ENCODE measurements at places on chromosomes 2 and 18.

- DNase-seq = no peak
Observed at GRCh38 chr18:61608316-61608715, 275.1 kb downstream of the CDH20 start.

DNA sequence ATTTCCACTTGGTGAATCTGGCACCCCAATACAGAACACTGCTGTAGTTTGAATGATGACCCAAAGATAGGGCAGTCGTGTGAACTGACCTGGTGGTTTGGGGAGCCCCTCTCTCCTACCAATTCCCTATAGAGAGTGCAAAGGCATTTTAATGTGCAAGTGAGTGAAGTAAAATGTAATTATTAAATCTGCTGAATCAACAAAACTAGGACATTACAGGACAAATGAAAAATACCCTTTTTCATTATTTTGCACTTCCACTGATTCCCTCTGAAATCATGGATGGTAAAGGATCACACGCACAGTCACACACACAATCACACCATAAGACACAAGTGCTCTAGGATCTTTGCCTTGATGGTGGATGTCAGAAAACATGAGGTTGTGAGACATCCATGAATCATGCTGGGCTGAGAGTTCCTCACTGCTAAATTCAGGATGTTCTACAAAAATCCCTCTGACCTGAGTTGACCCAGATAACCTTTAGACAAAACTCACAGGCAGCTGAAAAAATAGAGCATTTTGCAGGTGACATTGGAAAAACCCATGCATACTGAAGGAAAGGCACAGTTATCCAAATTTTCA lies 197.4 kb downstream of the FBXO15 start:
- DNase-seq = no peak

DNA sequence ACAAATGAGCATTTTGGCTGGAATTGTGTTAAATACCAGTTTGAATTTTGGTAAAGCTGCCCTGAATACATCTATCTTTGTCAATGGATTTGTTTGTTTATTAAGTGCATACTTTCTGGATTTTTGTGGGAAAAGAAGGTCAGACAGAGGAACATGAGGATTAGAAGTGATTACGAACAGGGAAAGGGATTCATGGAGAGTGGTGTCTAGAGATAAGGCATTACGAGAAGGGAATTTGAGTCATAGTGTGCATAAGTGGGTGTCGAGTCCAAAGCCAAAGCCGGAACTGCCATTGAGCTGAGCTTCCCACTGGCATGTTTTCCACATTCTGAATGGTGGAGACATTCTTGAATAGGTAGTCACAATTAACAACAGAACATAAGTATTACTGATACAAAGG lies 68.9 kb upstream of the EFEMP1 start:
- DNase-seq = no peak

DNA sequence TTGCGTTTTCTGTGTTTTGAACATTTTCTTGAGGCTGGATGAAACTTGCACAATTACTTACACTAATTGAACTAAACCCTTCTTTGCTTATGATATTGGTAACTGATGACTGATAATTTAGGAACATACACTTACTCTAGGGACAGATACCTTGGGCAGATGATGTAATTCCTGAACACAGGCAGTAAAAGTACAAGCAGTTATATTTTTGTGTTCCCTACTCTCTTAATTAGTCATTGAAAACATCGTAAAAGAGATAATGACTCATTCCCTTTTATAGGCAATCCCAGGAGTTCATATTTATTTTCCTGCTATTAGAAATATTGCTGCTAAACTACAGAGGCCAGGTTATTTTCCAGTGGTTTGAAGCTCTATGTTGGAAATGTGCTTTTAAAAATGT lies 46.4 kb downstream of the CCDC85A start:
- no peak for DNase-seq

- no peak for DNase-seq
Observed at GRCh38 chr2:2698182-2699120, 367.4 kb upstream of the MYT1L start.

GRCh38 chr2:212392544-212392943 lies 146.1 kb downstream of the ERBB4 start:
- DNase-seq = no peak

GRCh38 chr18:49524349-49524748 lies 37.3 kb upstream of the C18orf32 start:
- DNase-seq = no peak

DNA sequence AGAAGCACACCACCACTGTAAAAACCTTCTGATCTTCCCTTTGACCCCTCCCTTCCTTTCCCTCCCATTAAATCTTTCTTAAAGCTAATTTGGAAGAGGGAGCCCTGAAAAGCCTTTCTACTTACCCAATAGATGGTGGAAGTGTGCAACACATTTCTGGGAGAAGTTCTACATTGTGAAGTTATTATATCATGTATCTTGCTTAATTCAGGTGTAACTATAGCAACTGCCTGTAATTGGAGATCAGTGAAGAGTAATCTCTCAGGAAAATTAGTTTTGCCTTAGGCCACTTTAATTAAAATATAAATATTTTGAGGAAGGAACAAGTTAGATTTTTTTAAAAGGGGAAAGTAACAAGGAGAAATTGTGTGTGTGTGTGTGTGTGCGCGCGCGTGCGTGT lies 266.0 kb downstream of the SH3BP4 start:
- no peak for DNase-seq

DNA sequence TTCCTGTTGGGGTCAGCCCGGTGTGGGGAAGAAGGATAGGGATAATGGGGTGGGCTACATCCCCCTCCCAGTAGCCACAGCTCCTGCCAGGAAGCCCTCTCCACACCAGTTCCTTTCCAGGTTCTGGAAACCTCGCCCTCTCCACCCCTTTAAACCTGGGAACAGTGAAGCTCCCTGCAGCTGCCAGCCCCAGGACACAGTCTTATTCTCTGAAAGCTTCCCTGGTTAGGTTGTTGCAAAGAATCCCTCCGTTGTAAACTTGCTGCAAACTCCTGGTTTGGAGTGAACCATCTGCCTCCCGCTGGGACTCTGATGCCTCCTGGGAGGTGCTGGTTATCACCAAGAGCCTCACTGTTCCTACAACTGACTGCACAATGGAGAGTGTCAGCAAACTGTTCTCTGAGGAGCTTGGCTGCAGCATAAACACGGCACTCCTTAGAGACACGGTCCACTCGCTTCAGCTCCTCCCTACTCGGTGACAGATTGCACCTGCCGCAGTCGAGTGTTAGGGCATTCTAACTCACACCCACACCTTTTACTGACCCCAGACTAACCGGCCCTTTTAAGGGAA lies 261.8 kb upstream of the RAB6C start:
- no peak for DNase-seq

GRCh38 chr2:166332106-166332505 lies 43.6 kb downstream of the SCN9A start:
- no peak for DNase-seq

- no peak for DNase-seq
Observed at GRCh38 chr2:28360718-28361293, 31.9 kb upstream of the FOSL2 start.

- DNase-seq = no peak
Observed at GRCh38 chr18:76348267-76349066, 146.6 kb downstream of the ZNF516 start.

GRCh38 chr2:55628931-55629330 lies 11.5 kb upstream of the PPP4R3B start:
- no peak for DNase-seq

DNA sequence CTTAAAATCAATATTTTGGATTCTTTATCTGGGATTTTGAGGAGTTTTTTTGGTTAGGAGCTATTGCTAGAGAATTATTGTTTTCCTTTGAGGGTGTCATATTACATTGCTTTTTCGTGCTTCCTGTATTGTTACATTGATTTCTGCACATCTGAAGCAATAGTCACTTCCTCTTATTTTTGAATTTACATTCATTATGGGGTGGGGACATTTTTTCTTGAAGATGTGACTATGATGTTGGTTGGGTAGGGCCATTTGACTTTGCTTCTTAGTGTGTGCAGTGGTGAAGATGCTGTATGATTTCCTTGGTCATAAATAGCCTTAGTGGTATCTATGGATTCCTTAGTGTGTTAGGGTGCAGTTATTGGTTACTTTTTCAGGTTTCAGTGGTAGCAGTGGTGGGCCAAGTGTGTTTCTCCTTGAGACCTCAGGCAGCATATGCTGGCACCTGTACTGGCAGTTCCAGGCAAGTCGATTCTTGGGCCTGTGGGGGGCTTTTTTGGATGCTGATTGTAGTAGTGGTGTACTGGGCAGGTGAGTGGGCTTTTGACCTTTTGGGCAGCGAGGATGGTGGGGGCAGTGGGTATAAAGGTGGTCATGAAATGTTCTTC lies 61.8 kb downstream of the ARHGAP25 start:
- no peak for DNase-seq

- no peak for DNase-seq
Observed at GRCh38 chr2:241379481-241380480, 23.7 kb downstream of the FARP2 start.

- no peak for DNase-seq
Observed at GRCh38 chr2:196274387-196274809, 103.0 kb upstream of the STK17B start.

DNA sequence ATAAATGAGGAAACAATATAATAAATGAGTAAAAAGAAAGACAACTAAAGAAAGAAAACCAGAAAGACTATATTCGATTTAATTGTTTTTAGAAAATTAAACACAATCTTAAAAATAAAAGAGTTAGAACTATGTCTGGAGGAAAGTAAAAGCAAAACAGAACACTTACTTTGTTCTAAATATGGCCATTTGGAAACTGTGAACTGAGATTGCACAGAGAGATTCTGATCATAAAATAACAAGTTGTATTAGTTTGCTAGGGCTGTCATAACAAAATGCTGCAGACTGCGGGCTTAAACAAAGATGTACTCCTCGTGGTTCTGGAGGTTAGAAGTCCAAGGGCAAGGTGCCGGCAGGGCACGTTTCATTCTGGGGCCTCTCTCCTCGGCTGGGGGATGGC lies 128.1 kb upstream of the AQP4 start:
- DNase-seq = no peak
